NB4 (cell line): ENCODE measurements at places on chromosomes 7 and 10.

- DNase-seq, result no peak
These were observed 16.2 kb upstream of the FAM204A start for GRCh38 chr10:118358327-118358726.

DNA sequence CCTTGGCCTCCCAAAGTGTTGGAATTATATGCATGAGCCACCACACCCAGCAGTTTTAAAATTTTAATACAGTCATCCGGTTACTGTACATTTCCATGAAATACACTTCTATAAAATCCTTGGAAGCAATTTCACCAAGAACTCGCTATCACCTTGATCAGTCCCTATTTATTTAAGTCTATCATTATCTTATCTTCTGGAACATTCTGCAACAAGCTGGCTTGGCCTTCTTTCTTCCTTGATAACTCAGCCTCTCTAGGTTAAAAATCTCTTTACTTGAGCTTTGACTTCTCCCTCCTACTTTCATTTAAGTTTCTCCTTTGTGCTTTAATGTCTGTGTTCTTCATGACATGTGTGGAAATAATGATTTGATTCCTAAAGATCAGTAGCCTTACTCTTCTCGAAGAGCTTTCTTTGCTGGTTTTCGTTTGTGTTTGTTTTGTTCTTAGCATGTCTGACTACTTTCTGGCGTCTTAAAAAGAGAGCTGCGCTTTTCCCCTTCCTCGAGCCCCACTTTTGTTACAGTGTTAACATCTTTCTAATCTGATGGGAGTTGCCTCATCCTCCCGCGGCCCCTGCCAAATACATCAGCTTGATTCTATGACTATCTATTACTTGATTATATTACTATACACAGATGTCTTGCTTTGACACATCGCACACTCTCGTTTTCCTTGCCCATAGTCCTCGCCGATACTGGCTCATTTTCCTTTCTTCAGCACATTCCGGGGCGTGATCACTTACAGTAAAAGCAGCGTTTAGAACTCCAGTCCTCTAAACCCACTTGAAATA is 11.1 kb upstream of the CALML5 start:
- no peak for DNase-seq

GRCh38 chr10:96711048-96711728 is 9.1 kb downstream of the PIK3AP1 start:
- DNase-seq, result peak; percentile 37

DNA sequence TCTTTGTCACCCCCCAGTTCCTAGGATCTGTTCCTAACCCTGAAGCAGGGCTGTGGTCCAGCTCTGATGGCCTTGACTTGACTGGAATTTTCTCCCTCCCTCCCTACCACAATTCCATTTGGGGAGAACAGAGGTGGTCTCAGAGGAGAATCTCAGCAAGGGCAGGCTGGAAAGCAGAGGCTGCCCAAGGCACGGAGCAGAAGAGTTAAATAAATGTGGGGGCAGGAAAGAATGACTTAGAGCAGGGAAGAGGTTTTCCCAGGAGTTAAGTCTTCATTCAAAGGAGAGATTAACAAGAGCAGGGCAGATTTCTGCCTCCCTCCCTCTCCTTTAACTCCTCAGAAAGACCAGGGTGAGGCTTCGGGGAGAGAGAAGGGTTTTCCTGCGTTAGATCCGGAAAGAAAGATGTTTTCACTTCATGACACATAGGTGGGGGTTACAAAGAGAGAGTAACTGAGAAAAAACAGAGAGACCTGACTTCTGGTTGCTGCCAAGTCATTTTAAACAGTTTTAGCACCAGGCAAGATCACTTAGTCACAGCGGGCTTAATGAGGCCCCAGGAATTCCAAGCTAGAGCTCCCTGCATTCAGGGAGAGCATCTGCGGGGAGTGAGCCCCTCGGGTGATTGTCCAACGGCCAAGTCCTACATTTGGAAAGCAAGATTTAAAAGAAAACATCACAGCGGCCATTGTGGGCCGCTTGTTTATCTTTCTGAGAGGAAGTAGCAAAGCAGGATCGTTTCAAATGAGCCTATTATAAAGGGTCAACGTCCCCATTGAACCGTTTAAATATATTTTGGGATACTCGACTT is 78.7 kb downstream of the ARHGAP22 start:
- DNase-seq, result no peak

- DNase-seq, result no peak
These were observed 45.1 kb upstream of the LYZL1 start for GRCh38 chr10:29243750-29244149.

DNA sequence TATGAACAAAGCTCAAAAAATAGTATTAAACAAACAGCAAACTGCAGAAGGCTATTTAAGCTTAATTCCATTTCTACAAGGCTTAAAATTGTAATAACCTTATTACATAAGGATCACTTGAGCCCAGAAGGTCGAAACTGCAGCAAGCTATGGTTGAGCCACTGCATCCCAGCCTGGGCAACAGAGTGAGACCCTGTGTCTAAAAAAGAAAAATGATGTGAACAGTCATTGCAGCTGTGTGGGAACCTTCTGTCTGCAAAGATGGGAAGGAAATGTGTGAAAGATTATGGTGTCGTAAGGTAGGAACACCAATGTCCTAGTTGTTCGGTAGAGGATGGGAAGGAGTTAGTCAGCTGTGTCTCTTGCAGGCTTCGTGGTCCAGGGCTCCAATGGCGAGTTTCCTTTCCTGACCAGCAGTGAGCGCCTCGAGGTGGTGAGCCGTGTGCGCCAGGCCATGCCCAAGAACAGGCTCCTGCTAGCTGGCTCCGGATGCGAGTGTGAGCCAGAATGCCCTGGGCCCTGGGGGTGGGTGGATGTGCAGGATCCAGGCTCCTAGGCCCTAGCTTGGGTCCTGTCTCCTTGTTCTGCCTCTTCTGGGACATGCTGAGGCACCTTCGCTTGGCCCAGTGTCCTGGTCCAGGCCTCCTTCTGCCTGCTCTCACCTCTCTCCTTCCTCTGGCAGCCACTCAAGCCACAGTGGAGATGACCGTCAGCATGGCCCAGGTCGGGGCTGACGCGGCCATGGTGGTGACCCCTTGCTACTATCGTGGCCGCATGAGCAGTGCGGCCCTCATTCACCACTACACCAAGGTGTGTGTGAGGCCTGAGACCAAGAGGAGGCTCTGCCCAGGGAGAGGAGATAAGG is 9.1 kb downstream of the C10orf62 start:
- DNase-seq, result no peak

DNA sequence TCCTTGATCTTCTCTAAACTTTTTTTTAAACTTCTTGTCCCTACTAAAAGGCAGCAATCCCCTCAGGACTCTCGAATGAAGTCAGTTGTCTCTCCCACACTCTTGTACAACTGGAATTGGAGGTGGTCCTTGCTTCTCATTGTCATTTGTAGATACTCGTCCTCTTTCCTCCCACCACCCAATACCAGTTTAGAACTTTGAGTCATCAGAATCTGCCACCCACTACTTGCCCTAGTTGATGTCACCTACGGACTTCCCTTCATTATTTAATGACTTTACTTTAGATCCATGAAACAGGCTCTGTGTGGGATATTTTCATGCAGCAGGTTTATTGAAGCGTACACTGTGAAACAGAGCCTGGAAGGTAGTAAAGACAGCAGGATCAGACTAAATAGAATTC is 28.6 kb upstream of the LHFPL3 start:
- no peak for DNase-seq

DNA sequence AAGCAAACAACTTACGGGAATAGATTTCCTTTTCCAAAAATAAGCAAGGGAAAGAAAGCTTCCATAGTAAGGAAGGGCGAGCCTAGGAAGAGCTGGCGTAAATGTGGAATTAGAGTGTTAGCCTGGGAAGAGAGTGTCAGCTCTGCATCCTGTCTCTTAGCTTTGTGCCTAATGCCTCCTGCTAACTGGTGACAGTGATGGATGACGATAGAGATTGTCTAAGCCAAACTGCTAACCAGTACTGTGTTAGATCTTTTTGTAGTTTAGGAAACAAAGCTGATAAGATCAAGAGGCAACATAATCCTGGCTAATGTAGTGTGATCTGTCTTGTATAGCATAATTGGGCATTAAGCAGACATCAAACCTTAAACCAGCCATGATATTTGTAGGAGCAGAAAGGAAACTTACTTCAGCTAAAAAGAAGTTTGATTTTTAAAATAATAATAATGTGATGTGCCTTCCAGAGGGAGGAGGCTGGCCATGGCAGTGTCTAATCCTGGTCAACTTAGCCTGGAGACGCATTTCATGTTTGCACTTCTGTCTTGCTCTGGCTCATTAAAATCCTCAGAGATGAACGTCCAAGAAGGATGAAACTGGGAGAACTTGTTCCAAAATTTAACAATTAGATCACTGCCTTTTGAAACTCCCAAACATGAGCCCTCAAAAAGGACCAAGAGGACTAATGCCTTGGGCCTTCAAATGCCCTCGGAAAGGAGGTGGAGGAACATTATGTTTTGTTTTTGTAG is 85.1 kb downstream of the FAM204A start:
- DNase-seq, result no peak

DNA sequence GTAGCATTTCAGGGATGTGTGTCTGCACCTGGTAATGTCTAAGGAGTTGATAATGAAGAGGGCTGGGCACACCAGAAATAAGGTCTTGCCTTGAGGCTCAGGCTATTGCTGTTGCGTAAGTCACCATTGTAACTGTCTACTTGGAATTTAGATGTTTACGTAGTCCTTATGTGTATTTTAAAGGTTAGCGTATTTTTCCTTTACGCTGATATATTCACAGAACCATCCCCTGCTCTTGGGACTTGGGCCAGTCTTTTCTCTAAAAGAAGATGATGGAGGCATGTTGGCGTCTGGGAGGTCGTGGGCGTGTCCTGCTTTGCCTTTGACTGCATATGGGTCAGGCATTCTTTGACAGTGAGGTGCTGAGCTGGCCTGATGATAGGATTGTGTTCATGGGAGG is 14.7 kb downstream of the WDR37 start:
- peak; percentile 34 for DNase-seq

DNA sequence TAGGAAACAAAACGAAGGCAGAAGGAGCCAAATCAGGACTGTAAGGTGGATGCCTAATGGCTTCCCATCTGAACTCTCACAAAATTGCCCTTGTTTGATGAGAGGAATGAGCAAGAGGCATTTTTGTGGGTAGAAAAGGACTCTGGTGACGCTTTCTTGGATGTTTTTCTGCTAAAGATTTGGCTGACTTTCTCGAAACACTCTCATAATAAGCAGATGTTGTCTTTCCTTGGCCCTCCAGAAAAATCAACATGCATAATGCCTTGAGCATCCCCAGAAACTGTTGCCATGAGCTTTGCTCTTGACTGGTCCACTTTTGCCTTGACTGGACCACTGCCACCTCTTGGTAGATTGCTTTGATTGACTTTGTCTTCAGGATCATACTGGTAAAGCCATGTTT is 13.5 kb downstream of the PTPN12 start:
- no peak for DNase-seq

- no peak for DNase-seq
These were observed 10.7 kb downstream of the MTURN start for GRCh38 chr7:30145426-30145970.

- DNase-seq, result no peak
These were observed 55.0 kb downstream of the DENND11 start for GRCh38 chr7:141646826-141647480.

DNA sequence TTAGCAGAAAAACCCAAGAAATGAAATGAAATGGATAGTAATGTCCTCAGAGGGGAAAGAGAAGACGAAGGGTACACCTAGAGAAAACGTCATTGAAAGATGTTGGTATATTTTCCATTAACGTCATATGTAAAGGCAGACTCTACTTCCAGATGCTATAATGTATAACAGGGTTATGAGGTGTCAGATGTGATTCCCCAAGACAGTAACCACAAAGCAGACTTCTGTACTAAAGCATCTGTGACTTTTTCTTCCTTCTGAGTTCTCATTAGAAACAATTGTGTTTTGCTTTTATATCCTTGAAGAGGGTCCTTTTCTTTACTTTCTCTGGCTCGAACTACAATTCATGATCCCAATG is 37.4 kb downstream of the LRRC72 start:
- DNase-seq, result no peak

DNA sequence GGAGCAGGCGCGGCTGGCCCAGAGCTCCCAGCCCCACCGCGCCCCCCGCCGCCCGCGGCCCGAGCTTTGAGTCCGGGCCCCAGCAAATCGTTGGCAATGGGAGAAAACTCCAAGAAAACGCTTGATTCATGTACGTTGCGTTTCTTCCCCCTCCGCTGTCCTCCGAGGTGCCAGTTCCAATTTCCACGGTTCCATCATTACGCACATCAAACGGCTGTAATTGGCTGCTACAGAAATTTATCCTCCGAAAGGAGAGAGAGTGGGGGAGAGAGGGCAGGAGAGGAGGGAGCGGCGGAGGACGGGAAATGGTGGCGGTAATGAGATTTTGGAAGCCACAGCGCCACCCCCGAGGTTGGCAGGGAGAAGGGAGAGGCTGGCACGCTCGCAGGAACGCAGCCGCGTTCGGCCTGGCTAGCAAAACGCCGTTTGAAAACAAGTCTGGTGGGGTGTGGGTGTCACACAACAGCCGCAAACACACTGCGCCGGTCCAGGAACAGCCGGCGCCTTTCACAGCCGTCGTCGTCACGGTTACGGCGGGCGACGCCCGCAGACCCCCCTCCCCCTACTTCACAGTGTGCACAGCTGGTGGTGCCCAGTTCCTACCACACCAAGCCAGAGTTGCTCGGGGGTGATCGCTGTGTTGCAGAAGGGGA is 57.5 kb downstream of the UNCX start:
- DNase-seq, result peak; percentile 50

- no peak for DNase-seq
These were observed 94.9 kb downstream of the NKX6-2 start for GRCh38 chr10:132690821-132691610.

- DNase-seq, result no peak
These were observed 6.0 kb downstream of the GAD2 start for GRCh38 chr10:26222563-26222962.

GRCh38 chr10:34405611-34406462 is 409.3 kb downstream of the PARD3 start:
- DNase-seq, result no peak

- DNase-seq, result no peak
These were observed 105.5 kb upstream of the TMEM72 start for GRCh38 chr10:44805466-44806210.

GRCh38 chr10:17348501-17349349 is 105.7 kb downstream of the ST8SIA6 start:
- DNase-seq, result no peak

- peak; percentile 72 for DNase-seq
These were observed 71.2 kb upstream of the KCTD7 start for GRCh38 chr7:66557214-66558200.
